NCI-H146 (cell line): ENCODE measurements at places on chromosomes 5 and 9.

DNA sequence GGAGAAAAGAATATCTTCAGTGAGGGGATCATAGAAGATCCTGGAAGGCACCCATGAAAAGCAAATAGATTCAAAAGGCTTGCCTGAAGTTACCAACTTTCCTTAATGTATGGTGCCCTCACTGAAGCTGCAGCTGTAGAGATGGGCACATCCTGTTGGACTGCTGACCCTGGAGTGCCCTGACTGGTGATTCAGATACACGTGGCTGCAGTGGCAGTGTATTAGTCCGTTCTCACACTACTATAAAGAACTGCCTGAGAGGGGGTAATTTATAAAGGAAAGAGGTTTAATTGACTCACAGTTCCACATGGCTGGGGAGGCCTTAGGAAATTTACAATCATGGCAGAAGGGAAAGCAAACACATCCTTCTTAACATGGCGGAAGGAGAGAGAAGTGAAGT lies 80.3 kb downstream of the OSMR start:
- no peak for DNase-seq

DNA sequence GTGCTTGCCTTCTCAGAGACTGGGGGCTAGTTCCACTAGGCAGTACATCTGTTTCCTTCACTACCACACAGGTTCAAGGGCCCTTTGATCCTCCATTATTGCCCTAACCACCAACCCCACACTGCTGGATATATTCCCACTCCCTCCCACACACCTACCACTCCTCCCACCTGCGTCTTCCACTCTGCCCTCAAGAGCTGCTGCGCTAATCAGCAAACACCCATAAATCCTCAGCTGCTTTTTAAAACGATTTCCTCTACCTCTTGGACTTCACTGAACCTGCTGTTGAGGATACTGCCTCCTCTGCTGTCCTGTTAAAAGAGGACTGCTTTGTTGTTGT lies 120.9 kb downstream of the MAPKAP1 start:
- DNase-seq = no peak

GRCh38 chr9:98087420-98088354 lies 31.2 kb downstream of the NANS start:
- no peak for DNase-seq

DNA sequence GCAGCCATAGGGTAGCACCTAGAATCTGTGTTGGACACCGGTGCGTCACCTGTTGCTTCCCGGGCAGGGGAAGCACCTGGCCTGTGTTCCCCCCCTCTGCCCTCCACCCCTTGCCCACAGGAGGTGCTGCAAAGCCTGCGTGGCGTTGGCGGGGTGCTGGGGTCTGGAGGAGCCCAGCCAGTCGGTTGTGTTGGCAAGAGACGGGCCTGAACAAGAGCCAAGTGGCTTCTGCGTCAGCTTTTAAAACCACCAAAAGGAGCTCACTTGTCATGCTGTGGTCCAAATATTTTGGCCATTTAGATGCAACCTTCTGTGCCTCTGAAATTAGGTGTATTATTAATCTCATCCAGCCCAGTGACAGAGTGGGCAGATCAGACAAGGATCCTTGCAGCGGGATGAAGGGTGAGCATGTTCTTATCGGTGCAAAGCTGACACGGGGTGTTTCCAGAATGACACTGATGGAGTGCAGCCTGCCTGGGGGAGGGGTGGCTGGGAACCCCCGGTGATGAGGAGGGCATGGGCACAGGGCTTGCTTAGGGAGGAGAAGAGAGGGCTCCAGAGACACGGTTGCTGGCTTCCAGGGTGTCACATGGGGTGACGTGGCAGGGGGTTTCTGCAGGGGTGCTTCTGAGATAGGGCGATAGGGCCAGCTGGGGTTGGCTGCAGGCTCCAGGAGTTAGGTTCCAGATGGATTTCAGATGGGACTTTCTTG lies 9.7 kb upstream of the RXRA start:
- no peak for DNase-seq

DNA sequence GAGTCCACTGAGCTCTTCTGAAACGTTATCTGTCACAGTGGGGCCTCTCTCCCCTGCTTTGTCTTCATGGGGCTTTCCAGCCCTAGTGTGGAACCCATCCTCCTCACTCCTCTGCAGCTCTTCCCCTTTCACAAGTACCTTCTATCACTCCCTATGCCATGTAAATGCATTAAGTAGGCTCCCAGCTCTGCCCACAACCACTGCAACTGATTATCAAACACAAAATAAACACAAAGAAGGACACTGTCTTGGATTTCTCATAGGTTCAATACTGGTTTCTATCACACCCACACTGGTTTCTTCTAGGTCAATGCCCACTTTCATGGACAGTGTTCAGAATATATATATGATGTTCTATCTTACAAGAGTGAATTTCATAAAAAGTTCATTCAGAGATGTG lies 139.4 kb downstream of the GNAQ start:
- DNase-seq = no peak

- peak; percentile 60 for DNase-seq
Observed at GRCh38 chr5:170791325-170791954, 7.9 kb downstream of the GABRP start.

DNA sequence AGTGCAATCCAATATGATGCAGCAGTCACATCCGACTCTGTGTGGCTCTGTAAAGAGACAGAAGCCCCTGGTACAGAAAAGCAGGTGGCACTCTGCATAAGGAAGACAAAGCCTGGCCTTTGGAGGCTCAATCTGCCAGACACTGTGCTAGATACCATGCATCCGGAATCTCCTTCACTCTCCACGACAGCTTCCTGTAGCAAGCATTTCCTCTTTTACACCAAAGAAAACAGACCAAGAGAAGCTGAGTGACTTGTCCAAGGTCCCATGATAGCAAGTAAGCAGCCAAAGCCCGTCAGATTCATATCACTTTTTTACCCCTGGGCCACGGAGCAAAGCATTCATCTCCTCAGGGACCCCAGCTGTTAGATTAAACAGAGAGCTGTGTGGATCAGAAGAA lies 64.2 kb upstream of the SMIM23 start:
- no peak for DNase-seq

- no peak for DNase-seq
Observed at GRCh38 chr5:102759700-102760099, 4.6 kb downstream of the PAM start.

- DNase-seq = no peak
Observed at GRCh38 chr5:147746986-147747385, 35.5 kb downstream of the JAKMIP2 start.

GRCh38 chr5:18114151-18114757 lies 480.0 kb downstream of the TAF11L14 start:
- DNase-seq = peak; percentile 1

- DNase-seq = no peak
Observed at GRCh38 chr9:95125652-95126051, 191.9 kb downstream of the FANCC start.

GRCh38 chr9:31715250-31715649 lies 669.2 kb upstream of the ACO1 start:
- no peak for DNase-seq

DNA sequence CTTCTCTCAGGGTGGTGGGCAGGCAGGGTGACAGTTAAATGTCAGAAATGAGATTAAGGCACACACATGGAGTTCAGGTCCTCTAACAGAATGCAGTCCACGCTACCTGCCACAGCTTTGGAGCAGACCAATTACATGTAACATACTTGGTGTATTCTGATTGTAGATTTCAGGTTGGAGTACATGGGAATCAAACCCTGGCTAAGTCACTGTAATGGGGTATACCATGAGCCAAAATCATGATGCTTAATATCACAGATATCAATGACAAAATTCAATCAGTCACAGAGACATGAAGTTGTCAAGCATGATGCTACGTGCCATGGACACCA lies 48.9 kb downstream of the MEF2C start:
- no peak for DNase-seq

DNA sequence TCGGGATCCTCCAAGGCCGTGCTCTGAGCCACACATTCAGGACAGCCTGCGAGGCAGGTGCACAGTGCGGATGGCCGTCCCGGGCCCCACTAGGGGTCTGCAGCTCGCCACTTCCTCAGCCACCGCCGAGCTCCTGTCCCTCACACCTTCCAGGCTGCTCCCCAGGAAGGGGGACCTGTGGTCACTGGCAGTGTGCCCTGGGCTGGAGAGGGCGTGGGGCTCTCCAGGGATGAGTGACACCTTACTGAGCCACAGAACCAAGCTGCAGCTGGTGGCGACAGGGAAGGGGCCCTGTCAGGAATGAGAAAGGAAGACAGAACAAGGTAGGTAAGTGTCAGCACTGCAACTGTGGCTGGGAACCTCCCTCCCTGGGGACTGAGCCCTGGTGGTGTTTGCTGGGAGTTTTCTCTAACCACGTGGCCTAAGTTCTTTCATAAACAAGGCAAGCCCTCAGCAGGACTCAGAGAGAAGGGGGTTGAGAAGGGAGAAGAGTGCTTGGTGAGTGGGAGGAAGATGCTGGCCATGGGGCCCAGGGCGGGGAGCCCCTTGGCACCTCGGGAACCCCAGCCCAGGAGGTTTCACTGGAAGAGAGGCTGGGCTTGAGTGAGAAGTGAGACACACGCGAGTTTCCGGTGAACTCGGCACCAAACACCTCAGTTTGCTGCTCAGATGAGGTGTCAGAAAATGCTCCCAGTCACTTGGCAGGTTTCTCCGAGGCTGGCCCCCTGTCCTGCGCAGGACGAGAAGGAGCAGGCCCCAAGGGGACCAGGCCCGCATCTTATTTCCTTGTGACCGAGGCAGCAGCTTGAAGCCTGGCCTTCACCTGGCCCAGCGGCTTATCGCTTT lies 5.2 kb downstream of the IL13 start:
- DNase-seq = no peak

- no peak for DNase-seq
Observed at GRCh38 chr9:110356639-110357395, 19.2 kb upstream of the TXNDC8 start.

- no peak for DNase-seq
Observed at GRCh38 chr9:70120834-70121510, 77.3 kb downstream of the MAMDC2 start.

GRCh38 chr9:138075961-138076649 lies 198.5 kb downstream of the CACNA1B start:
- DNase-seq = no peak

GRCh38 chr5:82808960-82809359 lies 268.2 kb downstream of the TMEM167A start:
- no peak for DNase-seq

DNA sequence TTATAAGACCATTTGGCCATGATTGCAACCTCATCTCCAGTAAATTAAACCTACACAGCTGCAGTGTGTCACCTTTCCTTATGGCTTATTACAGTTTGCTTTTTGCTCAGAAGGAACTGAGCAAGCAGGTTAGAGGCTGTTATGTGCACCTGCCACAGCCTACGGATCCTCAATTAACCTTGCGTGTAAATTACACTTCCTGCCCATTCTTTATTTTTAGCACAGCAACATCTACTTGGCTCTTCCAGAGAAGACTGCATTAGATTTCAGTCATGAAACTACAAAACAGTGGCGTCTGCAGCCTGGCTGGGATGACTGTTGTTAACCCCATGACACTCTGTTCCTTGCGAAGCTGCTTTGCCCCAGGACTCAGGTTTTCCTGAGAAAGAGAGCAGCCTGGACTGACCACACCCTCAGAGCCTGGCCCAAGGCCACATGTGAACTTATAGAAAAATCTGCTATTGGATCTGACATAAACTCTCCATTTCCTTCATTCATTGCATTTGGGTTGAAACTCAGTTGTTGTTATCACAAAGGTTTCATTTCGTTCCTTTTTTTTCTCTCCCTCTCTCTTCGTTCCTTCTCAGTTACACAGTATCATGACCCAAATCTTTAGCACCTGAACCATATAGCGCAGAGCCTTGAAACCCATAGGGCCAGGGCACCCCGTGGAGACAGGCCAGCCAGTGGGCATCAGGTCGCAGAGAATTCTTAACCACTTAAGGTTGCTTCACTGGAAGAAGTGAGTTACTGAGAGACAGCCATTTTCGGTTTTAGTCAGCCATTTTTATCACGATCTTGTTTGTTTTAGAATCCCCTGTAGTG lies 138.6 kb downstream of the PALM2AKAP2 start:
- peak; percentile 83 for DNase-seq

- no peak for DNase-seq
Observed at GRCh38 chr5:175657593-175658271, at the start of gene HRH2. Gene HRH2, plus strand, starts transcription at chr5:175658071. Its CDS starts 25,163 bp downstream, at chr5:175683234.

- DNase-seq = no peak
Observed at GRCh38 chr9:130833031-130833990, 1.7 kb upstream of the ABL1 start.

GRCh38 chr9:130042885-130043653 lies at the start of gene FNBP1:
Gene FNBP1, minus strand, starts transcription at chr9:130043189. Its CDS starts 214 bp downstream, at chr9:130042975.
- peak; percentile 76 for DNase-seq

DNA sequence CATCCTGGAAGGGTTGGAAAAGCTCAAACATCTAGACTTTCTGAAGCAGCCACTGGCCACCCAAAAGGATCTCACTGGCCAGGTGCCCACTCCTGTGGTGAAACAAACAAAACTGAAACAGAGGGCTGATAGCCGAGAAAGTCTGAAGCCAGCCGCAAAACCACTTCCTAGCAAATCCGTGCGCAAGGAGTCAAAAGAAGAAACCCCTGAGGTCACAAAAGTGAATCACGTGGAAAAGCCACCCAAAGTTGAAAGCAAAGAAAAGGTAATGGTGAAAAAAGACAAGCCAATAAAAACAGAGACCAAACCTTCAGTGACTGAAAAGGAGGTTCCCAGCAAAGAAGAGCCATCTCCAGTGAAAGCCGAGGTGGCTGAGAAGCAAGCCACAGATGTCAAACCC lies 87.6 kb downstream of the MAP1B start:
- DNase-seq = no peak

DNA sequence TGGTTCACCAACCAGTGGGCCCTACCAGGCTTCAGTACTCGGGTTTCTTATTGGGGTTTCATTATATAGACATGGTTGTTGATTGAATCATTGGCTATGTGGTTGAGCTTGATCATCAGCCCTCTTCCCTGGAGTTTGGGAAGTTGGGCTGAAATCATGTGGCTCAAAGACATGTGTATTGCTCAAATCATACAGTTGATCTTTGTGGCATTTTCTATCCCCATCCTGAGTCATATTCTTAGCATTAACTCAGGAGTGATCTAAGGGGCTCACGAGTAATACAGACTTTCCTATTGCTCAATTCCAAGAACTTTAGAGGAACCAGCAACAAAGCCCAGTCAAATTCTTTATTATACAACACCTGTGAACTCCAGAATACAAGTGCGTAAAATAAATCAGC lies 66.2 kb downstream of the SMC5 start:
- DNase-seq = no peak

- no peak for DNase-seq
Observed at GRCh38 chr5:150862070-150862469, 15.7 kb downstream of the IRGM start.

GRCh38 chr5:72138943-72139521 lies 31.8 kb downstream of the MAP1B start:
- no peak for DNase-seq
